ENCODE measurements at places on chromosomes 5 and 9.

- DNase-seq: no peak
These were observed 104.1 kb upstream of the PAPPA start for GRCh38 chr9:116049456-116049855.

- DNase-seq: no peak
These were observed 14.9 kb downstream of the SPAAR start for GRCh38 chr9:35923927-35924763.

GRCh38 chr9:136634904-136635303 lies 27.8 kb upstream of the EGFL7 start:
- DNase-seq: no peak

DNA sequence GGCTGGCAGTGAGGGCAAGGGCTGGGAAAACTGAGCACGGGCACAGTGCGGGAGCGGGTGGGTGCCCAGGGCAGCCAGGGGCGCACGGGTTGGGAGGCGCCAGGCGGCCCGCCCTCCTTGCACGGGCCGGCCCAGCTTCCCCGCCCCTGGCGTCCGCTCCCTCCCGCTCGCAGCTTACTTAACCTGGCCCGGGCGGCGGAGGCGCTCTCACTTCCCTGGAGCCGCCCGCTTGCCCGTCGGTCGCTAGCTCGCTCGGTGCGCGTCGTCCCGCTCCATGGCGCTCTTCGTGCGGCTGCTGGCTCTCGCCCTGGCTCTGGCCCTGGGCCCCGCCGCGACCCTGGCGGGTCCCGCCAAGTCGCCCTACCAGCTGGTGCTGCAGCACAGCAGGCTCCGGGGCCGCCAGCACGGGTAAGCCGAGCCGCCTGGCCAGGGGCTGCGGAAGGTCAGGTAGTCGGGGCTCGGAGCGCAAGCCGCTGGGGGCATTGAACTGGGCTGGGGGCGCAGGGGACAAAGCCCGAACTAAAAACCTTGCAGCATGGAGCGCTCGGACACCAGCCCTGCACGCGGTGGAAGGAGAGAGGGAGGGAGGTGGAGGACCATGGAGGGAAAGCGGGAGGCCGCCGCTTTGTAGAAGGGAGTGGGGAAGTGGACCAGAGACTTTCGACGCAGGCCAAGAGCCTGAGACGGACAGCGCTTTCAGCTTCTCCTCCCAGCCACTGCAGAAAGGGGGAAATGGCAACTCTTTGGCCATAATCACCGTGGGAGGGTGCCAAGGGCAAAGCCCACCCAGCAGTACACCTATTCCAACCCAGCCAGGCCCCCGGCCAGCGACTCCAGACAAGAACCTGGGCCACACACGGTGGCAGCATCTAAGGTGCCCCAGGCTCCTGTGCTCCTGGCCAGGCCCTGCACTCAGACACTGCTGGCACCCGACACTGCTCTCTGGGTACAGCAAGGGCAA lies at the start of gene TGFBI:
TSS of gene TGFBI (plus strand) at position 207 of the 961 bp plus-strand sequence. CDS start at position 275, 68 bp downstream.
- no peak for DNase-seq

GRCh38 chr9:121809356-121810050 lies 158.1 kb downstream of the DAB2IP start:
- DNase-seq: no peak

DNA sequence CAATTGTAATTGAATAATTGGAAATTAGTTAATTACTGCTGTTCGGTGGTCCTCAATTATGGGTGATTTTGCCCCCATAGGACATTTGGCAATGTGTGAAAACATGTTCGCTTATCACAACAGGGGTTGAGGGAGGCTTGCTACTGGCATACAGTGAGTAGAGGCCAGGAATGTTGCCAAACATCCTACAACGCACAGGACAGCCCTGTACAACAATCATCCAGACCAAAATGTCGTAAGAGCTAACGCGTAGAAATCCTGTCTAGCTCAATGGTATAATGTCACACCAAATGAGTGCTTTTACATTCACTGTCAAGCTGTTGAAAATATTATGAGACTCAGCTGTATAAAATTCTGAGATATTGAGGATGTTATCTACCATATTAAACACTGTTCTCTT lies 464.4 kb upstream of the TUSC1 start:
- no peak for DNase-seq

GRCh38 chr5:140780512-140780911 lies 5.4 kb upstream of the PCDHA1 start:
- DNase-seq: no peak

- DNase-seq: no peak
These were observed 417.4 kb upstream of the RIOK2 start for GRCh38 chr5:97600486-97600885.

GRCh38 chr5:176379881-176380280 lies 8.5 kb downstream of the NOP16 start:
- no peak for DNase-seq

DNA sequence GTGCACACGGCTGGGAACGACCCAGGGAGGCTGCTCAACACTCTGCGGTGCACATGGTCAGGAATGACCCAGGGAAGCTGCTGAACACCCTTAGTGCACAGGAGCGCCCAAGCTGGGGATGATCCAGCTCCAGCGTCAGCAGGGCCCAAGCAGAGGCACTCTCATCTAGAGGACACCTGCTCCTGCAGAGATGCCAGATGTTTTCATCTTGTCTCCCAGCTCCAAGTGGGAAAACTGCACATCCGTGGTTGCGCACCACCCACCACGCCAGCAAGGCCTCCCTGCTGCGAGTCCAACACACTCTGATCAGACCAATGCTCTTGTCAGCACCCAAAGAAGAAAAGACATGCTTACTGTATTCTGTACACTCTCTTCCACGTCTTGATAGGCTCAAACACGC lies 34.1 kb downstream of the UBE2QL1 start:
- no peak for DNase-seq

- no peak for DNase-seq
These were observed 6.3 kb downstream of the C5orf15 start for GRCh38 chr5:133962131-133962530.

DNA sequence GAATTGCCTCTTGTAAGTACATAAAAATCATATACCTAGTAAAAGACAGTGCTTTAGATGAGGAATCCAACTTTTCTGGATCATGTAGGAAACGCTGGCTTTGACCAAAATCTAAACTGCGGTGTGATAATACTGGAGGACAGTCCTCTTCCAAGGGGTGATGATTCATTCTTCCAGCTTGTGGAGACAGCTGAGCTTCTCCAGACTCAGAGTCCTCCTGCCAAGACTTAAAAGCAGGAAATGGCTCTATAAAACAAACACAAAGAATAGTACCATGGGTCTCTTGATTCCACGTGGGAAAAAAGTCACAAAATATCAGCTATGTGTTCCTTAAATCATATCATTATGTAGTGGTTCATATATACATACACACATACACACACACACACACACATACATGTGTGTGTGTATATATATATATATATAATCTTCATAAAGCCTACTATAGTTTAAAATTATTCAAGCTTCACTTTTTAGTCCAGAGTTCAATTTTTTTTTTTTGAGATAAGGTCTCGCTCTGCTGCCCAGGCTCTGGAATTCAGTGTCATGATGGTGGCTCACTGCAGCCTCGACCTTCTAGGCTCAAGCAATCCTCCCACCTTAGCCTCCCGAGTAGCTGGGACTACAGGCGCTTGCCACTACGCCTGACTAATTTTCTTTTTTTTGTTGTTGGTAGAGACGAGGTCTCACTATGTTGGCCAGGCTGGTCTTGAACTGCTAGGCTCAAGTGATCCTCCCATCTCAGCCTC lies 65.0 kb downstream of the PKD2L2 start:
- no peak for DNase-seq

DNA sequence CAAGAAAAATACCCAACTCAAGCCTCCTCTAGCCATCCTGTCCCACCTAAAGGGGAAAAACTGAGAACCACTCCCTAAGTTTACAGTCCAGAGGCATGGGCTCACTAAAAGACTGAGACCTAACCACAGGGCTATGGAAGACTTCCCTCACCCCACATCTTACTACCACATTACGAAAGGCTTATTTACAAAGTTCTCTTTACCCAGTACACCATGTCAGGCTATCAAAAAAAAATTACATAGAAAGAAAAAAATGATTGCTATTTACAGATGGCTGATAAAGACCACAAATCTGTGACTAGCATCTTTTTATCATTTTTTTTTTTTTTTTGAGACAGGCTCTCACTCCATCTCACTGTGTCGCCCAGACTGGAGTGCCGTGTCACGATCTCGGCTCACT lies 69.7 kb upstream of the TNPO1 start:
- no peak for DNase-seq

- no peak for DNase-seq
These were observed 589.2 kb downstream of the PRR16 start for GRCh38 chr5:121053055-121053985.

DNA sequence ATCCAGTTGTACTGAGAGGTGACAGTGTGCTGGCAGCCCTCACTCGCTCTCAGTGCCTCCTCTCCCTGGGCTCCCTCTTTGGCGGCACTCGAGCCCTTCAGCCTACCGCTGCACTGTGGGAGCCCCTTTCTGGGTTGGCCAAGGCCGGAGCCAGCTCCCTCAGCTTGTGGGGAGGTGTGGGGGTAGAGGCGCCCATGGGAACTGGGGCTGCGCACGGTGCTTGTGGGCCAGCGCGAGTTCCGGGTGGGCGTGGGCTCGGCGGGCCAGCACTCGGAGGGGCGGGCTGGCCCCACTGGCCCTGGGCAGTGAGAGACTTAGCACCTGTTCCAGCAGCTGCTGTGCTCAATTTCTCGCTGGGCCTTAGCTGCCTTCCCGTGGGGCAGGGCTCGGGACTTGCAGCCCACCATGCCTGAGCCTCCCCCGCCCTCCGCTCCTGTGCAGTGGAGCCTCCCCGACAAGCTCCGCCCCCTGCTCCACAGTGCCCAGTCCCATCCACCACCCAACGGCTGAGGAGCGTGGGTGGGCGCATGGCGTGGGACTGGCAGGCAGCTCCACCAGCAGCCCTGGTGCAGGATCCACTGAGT lies 342.2 kb upstream of the ZNF608 start:
- DNase-seq: no peak

- no peak for DNase-seq
These were observed 97.0 kb downstream of the HINT1 start for GRCh38 chr5:131068076-131068475.

DNA sequence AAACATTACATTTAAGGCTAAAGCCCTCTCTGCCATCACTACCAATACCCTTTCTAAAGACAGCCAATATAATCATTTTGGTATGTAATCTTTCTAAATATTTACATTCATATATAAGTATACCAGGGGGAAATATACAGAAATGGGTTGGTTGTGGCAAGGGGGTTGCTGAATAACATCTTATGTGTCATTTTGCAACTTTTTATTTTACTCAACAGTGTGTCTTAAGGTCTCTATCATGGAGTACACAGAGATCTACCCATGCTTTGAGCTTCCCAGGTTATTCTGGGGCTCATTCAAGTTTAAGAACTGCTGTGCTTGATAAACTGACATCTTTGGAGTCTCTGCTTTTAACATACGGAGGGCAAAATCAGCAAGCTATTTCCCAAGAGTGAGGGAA lies 7.4 kb upstream of the FAT2 start:
- DNase-seq: no peak

DNA sequence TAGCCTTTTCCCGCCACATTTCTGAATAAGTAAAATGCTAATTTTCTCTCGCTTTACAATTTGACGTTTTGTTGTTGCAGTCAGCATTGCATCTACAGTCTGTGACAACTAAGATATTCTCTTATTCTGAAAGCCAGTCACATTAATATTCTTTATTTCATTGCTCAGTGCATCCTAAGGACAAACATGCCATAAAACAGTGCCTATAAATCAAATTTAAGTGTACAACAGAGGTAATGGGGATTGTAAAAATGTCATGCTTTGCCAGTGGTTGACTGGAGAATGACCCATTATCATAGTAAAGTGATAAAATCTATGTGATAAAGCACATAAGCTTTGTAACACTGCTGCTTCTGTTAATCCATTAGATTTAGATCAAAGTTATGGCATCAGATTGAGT lies 1850.0 kb upstream of the ACO1 start:
- DNase-seq: no peak

- DNase-seq: no peak
These were observed 9.5 kb downstream of the GRK6 start for GRCh38 chr5:177435847-177436536.
